Activated gamma-delta T cell treated with Interleukin-2 at 50 U/mL for 16 hours (primary cell): ENCODE measurements at places on chromosomes 1 and 21.
A peak's percentile ranks its signal among the peaks of the same experiment; 100 is the strongest.

DNA sequence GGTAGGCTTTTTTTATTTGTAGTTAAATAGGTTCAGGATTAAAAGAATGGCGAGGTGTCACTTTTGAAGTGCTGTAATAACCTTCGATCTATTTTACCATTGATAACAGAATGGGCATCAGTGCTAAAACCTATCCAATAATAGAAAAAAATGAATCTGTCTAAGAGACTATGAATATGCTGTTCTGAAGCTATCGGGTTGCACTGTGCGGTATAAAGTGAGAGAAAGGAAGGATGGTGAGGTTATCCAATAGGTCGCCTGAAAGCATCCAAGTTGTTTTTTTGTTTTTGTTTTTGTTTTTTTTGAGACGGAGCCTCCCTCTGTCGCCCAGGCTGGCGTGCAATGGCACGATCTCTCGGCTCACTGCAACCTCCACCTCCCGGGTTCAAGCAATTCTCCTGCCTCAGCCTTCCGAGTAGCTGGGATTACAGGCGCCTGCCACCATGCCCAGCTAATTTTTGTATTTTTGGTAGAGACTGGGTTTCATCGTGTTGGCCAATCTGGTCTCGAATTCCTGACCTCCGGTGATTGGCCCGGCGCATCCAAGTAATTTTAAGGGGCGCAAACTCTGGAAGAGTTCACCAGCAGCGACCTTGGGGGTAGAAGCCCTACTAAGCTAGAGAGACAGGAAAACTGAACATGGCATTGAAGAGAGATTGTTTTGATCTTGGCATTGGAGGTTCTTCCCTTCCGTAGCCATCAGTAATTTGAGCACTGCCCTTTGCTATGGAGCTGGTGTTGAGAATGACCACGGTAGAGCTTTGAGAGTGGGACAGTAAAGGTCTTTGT, 8.7 kb upstream of the MDM4 start:
- DNase-seq: no peak

- no peak for DNase-seq
These were observed 36.3 kb upstream of the RWDD3 start for GRCh38 chr1:95197616-95198252.

DNA sequence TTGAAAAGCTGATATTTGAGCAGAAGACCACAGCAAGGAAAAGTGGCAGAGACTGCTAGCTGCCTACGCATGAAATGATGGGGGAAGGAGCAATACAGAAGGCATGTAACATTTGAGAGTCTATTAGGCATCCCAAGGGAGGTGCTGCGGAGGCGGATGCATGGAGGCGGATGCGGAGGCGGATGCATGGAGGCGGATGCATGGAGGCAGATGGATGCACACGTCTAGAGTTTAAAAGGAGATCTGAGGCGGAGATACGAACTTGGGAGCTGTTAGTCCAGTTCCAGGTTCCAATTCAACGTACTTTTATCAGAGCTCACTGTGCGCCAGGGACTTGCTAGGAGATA, 744 bp upstream of the DDX20 start:
- no peak for DNase-seq

- no peak for DNase-seq
These were observed 25.6 kb upstream of the SLC35A3 start for GRCh38 chr1:99944192-99944591.

DNA sequence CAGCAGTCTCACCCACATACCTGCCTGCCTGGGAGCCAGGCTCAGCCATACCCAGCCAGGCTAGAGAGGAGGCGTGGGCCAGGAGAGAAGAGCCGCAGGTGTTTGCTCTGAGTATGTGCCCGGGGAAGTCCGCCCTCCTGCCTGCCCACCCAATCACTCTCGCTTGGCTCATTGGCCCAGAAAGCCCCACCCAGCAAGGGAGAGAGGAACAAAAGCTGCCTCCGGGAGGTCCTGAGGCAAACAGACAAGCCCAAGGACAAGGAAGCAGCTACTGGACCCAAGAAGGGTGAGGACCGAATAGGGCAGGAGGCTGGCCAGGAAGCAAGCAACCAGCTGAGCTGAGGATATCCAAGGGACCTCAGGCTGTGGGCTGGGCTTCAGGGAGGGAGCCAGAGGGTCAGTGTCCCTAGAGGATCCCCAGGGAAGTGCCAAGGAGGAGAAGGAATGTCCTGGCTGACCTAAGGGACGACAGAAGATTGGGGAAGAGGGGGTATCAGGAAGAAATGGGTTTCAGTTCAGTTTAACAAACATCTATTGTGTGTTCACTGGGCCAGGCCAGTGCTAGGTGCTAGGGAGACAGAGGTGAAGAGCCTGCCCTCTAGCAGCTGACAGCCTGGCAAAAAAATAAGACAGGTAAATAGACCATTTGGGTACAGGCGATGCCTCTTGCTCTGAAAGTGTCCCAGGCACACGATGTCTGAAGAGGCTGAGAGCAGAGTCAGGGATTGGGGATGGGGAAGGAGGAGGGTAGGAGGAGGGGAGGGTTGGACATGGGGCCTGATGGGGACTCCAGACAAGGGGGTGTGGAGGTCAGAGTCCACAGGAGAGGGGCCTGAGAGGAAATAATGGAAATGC, at the start of gene GJB4:
GJB4 (plus strand) TSS at position 238 of the 855 bp plus-strand sequence. CDS start 1,515 bp downstream, outside the sequence.
- DNase-seq: no peak

- DNase-seq: no peak
These were observed 6.1 kb downstream of the SPOCD1 start for GRCh38 chr1:31809698-31810097.

DNA sequence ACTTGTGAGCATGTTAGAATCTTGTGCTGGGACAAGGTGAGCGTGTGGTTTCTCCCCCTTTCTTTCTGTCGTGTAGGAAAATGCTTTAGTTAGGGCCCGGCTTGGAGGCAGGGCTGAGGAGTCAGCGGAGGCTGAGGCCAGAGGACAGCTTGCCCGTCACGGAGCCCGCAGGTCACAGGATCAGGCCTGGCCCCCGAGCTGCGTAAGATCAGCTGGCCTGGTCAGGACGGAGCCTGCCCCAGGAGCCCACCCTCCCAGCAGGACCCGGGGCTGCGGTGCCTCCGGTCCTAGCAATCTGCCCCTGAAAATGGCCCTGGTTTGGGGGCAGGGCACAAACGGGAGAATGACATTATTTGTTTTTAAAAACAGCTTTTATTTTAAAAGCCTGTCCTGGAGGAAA, 52.0 kb downstream of the PRDM16 start:
- no peak for DNase-seq

- DNase-seq: no peak
These were observed at the start of gene SEMA4A for GRCh38 chr1:156153362-156153761. SEMA4A (plus strand) TSS chr1:156153585; CDS start chr1:156154579, 994 bp downstream.

GRCh38 chr1:18972991-18973390, 16.5 kb upstream of the IFFO2 start:
- no peak for DNase-seq

- no peak for DNase-seq
These were observed 74.1 kb downstream of the GADD45A start for GRCh38 chr1:67759066-67759465.

DNA sequence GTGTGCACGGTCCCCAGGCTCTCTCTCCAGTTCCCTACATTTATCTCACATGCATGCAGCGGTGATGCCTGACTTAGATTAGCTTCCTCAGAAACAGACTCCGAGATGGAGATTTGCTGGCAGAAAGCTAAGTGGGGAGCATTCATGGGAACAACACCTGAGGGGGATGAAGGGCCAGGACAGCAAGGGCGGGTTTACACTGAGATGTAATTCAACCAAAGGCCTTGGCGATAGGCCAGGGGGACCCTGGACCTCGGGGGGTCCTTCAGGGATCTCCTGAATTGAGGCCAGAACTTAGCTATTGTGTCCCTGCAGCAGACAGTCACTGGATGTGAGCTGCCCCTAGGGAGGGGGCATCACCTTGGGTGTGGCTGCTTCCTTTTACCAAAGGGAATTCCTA, 246.1 kb upstream of the CSF3R start:
- no peak for DNase-seq

- DNase-seq: no peak
These were observed 840.9 kb downstream of the LTN1 start for GRCh38 chr21:28151758-28152157.

GRCh38 chr1:193952778-193953374, 766.5 kb upstream of the B3GALT2 start:
- no peak for DNase-seq

GRCh38 chr1:52602856-52603600, 857 bp downstream of the GPX7 start:
- peak; percentile 21 for DNase-seq

GRCh38 chr1:226733304-226733703, 5.8 kb downstream of the ITPKB start:
- peak; percentile 44 for DNase-seq

- no peak for DNase-seq
These were observed 168.0 kb upstream of the NR5A2 start for GRCh38 chr1:199859491-199859933.

DNA sequence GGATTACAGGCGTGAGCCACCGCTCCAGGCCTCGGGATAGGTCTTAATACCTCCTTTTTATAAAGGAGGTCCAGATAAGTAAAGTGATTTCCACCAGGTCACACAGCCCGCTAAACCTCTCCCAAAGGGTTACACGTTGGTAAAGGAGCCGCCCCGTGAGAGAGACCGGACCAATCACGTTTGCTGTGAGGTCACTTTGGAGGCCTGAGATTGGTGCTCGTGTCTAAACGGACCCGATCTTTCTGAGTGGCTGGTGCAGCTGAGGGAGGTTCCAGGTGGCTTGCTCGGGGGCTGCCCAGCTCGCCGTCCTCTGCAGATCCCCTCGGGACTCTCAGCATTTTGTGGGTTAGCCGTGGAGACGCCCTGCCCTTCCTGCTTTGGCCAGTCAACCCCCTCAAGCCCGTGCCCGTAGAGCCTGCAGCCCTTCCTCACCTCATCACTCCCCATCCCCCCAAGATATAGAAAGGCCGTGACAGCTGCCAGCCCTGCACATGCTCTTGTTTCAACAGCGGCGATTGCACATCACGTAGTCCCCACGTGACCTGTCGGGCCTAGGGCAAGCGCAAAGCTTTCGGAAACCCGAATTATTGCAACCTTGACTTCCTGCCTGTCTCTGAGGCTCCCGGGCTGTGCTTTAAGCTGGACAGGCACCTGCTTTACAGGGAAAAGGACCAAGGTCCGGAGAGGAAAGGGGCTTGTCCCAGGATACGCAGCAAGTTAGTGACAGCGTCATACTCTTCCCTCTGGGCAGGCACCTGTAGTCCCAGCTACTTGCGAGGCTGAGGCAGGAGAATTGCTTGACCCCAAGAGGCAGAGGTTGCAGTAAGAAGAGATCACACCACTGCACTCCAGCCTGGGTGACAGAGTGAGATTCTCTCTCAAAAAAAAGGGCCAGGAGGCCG, 5.0 kb upstream of the COA7 start:
- DNase-seq: peak; percentile 75

DNA sequence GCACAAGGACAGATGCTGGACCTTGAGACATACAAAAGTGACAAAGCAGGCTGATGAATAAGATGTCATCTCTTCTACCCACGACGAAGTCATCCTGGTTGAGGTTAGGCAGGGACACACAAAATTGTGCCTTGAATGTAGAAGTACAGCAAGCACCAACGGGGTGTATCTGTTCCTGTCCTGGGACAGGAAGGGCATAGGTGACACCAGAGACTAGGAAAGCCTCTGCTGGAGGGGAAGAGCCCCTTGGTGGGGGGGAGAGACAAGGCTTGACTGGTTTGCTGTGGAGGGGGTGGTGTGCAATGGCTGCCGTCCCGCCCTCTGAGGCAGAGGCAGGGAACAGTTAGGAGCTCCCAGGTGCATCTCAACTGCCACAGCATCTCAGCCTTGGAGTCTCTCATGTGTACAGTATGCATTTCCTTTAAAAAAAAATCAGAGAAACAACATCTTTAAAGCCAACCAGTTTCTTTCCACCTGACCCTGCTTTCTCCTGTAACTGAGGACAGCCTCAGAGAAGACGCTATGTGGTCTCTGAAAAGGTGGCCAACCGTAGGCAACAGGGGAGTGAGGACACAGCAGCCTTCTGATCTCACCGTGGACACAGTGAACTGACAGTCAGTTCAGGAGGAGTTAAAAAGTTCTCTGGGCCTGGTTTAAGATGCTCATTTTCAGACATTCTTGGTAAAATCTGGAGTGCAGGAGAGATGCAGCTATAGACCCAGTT, 17.7 kb upstream of the GFI1 start:
- no peak for DNase-seq

DNA sequence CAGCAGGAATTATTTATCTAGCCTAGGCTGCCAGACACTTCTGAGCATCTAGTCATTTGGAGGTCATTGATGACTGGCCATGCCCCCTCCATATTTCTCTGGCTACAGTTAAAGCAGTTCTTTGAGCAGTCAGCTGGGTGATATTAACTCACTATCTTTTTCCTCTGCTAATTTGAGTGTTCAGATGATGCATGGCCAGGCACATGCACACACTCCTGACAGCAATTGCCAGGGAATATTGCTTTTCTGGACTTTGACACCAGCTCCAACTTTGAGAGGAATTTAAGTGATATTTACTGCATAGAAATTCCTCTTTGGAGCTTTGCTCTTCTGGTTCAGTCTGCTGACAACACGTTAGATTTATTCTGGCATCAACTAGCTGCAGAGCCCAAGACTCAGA, 52.6 kb downstream of the CD247 start:
- DNase-seq: no peak

DNA sequence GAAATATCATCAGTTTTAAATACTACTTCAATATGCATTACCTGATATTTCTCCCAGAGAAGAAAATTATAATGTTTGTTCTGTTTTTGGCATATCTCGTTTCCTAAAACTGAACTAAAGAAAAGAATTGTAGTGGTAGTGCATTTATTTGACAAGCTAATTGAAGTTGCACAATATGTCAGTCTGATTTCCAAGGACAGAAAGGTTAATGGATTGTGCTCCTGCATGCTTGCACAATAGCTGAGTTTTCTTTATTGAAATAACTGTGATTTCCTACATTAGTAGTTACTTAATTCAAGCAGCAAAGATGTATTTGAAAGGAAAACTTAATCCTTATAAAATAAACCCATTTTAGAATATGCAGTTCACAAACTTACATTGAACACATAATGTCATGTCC, 2047.7 kb downstream of the NCAM2 start:
- DNase-seq: no peak

DNA sequence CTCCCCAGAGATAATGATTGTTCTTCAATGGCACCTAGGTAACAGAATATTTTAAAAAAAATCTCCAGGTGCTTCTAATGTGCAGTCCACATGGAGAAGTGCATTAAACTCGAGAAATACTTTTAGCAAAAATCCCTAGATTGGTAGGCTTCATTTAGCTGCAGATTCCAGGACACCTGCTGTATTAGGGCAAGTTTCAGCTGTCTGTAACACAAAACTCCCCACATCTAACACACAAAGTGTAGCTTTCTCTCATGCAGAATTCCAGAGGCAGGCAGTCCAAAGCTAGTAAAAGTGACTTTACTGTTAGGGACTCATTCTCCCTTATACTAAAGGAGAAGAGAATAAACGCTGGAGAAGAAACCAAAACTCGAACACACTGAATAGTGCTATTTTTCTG, 1414.3 kb upstream of the B3GALT2 start:
- DNase-seq: no peak

DNA sequence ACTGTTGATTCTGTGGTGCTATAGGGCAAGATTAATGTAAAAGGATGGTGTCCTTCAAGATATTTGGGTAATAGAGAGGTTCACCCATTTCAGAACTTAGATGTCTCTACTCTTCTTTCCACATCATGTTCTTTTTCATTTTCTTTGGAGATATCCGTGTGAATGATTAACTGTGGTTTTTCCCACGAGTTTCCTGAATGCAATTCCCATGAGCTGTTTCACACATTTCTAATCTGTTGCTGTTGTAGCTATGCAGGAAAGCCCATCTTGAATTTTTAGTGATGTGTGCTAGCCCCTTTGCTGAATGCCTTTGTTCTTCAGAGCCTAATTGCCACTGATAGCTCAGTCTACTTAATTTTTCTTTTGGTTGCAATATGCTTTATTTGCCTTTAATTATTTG, 27.6 kb downstream of the SNX27 start:
- DNase-seq: no peak
